ENCODE measurements at places on chromosomes 7 and 10.

GRCh38 chr10:4399556-4399955 lies 426.5 kb upstream of the AKR1E2 start:
- DNase-seq: no peak

DNA sequence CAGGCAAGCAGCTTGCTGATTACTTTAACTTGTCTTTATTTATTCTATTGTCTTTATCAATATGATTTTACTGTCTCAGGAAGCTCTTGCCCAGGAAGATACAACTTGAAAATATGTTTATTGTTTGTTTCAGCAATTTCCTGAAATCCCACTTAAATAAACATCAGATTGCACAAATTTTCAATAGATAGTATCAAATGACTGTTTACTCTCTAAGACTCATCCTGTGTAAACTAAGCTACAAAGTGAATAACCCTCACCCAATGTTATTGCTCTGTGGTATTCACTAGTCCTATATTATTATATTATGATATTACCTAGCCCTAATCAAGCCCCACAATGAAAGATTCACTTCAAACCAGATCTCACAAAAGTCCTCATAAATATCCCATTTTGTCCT lies 130.4 kb upstream of the HPS1 start:
- no peak for DNase-seq

- no peak for DNase-seq
These were observed 272.5 kb downstream of the NEBL start for GRCh38 chr10:20624642-20625041.

DNA sequence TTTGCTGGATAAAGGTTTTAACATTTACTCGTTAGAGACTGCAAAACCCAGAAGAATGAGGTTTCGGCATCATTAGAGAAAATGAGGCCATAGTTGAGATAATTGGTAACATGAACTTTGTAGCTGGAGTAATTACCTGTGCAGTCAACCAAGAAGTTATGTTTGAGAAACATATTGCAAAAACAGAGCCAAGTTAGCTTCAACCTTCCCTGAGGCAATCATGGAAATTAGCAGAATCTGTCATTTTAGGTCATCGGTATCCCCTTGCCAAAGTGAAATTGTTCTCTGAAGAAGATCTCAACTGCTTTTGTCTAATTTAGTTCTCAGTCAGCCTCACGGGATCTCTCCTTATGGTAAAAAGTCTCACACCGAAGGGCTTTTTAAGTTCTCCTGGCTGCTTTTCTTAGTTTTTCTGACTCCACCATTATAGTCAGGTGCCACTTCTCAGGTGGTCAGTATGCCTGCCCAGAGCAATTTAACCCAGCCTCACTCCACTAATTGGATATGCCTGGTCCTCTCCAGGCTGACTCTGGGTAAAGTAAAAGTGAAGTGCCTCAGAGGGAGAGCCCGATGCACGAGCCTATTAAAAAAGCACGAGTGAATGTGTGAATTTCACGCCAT lies 52.5 kb downstream of the NRCAM start:
- DNase-seq: no peak

DNA sequence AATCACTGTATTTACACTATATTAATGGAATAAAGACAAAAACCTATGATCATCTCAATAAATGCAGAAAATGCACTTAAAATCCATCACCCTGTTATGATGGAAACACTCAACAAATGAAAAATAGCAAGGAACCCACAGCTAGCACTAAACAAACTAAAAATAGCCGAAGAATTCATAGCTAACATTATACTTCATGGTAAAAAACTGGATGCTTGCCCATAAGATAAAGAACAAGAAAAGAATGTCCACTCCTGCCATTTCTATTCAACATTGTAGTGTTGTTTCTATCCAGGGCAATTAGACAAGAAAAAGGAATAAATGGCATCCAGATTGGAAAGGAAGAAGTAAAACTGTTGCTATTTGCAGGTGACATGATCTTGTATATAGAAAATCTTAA lies 142.1 kb downstream of the STK31 start:
- DNase-seq: no peak

- no peak for DNase-seq
These were observed 167.3 kb upstream of the SHH start for GRCh38 chr7:155979566-155979965.

DNA sequence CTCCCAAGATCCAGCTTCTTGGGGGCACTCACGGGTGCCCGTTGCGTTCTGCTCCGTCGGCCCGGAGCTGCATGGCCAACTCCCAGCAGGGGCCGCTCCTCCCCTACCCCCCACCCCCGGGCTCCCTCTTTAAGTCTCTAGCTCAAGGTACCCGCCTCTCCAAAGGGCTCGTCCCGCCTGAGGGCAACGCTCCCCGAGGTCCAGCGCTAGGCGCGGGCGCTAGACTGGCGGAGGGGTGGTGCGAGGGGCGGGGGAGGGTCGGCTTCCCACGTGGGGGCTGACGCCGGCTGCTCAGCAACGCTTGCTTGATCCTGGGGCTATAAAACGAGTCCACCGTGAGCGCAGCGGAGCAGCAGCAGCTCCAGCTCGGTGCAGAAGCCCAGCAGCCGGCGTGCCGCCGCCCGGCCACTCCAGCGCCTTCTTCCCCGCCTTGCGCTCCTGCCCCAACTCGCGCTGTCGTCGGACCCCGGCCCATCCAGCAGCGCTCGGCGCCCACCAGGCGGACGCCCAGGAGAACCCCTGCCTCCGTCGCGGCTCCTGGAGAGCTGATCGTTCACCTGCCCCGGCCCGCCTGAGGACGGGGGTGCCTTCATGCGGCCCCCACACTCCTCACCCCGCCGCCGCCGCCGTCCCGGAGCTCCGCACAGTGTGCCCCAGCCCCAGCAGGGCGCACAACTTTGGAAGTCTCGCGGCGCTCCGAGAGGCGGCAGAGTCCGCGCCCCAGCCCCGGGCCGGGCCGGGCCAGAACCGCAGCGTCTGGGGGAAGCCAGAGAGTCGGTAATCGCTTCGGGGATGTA lies at the start of gene ADRA2A:
Gene ADRA2A (plus strand): TSS at position 348 of the 797 bp plus-strand sequence. CDS start 968 bp downstream, outside the sequence.
- DNase-seq: peak; percentile 33

DNA sequence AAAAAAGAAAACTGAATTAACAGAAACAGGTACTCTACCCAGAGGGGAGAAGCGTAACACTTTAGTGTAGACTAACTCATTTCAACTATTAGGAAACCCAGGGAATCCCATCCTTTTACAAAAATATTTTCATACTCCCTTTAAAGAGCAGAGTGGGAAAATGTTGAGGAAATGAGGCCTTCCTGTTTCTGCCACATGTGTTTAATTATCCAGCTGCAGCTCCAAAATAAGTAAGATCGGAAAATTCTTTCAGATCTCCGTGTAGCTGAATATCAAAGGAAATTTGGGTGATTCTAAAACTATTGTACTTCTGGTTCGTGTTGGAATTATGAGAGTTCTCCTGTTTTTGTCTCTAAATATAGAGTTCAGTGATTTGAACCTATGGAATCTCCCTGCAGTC lies 58.0 kb upstream of the CAV2 start:
- no peak for DNase-seq

DNA sequence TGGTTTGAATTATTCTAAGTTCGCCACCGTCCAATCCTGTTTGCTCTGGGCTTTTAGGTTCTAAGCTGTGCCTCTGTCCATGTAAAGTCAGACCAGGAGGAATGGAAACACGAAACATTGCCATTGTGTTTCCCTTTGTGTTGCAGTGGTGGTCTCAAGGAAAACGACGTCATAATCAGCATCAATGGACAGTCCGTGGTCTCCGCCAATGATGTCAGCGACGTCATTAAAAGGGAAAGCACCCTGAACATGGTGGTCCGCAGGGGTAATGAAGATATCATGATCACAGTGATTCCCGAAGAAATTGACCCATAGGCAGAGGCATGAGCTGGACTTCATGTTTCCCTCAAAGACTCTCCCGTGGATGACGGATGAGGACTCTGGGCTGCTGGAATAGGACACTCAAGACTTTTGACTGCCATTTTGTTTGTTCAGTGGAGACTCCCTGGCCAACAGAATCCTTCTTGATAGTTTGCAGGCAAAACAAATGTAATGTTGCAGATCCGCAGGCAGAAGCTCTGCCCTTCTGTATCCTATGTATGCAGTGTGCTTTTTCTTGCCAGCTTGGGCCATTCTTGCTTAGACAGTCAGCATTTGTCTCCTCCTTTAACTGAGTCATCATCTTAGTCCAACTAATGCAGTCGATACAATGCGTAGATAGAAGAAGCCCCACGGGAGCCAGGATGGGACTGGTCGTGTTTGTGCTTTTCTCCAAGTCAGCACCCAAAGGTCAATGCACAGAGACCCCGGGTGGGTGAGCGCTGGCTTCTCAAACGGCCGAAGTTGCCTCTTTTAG lies 46.3 kb upstream of the DMBT1 start:
- no peak for DNase-seq

- no peak for DNase-seq
These were observed 123.1 kb upstream of the MACROH2A2 start for GRCh38 chr10:69929575-69929974.

GRCh38 chr7:21967598-21968003 lies 21.9 kb upstream of the CDCA7L start:
- DNase-seq: peak; percentile 8

GRCh38 chr10:102492344-102492939 lies 10.1 kb downstream of the ACTR1A start:
- DNase-seq: no peak

- no peak for DNase-seq
These were observed 354.6 kb downstream of the PHF14 start for GRCh38 chr7:11328309-11328708.

GRCh38 chr7:31734456-31734855 lies 47.4 kb downstream of the PPP1R17 start:
- DNase-seq: no peak

GRCh38 chr7:48148311-48148710 lies 22.9 kb upstream of the ABCA13 start:
- DNase-seq: no peak

GRCh38 chr10:103781329-103782061 lies 73.9 kb downstream of the SH3PXD2A start:
- DNase-seq: no peak

- no peak for DNase-seq
These were observed 66.1 kb downstream of the PRPF18 start for GRCh38 chr10:13652860-13653259.

DNA sequence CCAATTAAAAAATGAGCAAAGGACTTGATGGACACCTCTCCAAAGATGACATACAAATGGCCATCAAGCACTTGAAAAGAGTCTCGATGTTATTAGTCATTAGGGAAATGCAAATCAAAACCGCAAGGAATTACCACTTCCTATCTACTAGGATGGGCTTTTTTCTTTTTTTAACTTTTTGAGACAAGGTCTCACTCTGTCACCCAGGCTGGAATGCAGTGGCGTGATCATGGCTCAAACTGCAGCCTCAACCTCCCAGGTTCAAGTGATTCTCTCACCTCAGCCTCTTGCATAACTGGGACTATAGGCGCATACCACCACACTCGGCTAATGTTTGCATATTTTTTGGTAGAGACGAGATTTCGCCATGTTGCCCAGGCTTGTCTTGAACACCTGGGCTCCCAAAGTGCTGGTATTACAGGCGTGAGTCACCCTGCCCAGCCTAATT lies 13.6 kb downstream of the NKX1-2 start:
- no peak for DNase-seq

GRCh38 chr7:45001138-45001694 lies 1.2 kb downstream of the CCM2 start:
- DNase-seq: peak; percentile 71

GRCh38 chr7:110943701-110944345 lies 147.1 kb upstream of the LRRN3 start:
- no peak for DNase-seq

GRCh38 chr7:146956321-146956720 lies 839.7 kb downstream of the CNTNAP2 start:
- DNase-seq: no peak

DNA sequence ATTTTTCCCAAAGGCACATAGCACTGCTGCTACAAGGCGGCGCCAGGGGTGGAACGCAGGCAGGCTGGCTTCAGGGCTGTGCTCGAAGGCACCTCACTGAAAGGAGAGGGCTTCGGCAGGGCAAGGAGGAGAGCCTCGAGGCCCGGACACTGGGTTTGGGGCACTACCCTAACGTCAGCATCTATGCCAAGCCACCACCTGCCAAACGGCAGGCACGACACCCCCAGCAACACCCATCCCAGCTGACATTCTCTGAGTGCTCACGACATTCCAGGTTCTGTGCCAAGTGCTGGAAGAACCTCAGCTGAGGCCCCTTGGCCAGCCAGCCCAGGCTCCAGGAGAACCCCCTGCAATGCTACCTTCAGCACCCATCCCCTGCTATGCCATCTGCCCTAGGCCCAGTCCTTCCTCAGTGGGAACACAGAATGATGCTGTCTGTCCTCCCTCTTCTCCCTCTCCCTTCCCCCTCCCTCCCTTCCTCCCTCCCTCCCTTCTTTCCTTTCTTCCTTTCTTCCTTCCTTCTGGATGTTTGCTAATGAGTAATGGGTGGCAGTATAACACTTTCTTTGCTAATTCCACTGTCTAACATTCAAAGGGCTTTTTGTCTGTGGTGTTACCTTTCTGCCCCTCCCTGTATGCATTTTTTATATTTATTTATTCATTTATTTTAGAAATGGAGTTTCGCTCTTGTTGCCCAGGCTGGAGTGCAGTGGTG lies 24.3 kb downstream of the ZCCHC24 start:
- no peak for DNase-seq

DNA sequence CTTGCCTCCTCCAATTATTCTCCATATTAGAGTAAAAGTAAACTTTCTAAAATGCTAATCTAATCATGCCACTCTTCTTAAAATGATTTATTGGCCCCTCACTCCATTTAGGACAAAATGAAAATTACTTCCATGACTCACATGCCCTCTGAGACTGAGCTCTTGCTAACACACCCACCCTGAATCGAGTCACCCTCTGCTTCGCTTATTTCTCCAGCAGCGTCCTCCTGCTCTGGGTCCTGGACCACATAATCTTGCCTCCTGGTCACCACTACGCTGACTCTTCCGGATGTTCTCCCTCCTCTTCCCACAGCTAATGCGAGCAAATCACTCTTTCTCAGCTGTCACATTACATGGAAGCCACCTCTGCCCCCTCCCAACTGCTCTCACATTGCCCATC lies 384.0 kb upstream of the FZD8 start:
- DNase-seq: no peak

DNA sequence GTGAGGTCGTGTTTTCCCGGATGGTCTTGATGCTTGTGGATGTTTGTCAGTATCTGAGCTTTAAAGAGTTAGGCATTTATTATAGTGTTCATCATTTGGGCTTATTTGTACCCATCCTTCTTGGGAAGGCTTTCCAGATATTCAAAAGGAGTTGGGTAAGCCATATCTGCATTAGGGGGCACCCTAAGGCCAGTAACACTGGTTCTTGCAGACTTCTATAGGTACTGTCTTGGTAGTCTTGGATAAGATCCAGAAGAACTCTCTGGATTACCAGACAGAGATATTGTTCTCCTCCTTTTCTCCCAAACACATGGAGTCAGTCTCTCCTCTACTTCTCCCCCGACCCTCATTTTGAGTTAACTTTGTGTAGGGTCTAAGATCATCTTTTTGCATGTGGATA lies 92.8 kb downstream of the SDK1 start:
- DNase-seq: no peak

- no peak for DNase-seq
These were observed 29.9 kb downstream of the KAZALD1 start for GRCh38 chr10:101091546-101092290.

- no peak for DNase-seq
These were observed 82.5 kb downstream of the OAT start for GRCh38 chr10:124336186-124336585.

- no peak for DNase-seq
These were observed 1.2 kb upstream of the HOXA2 start for GRCh38 chr7:27103489-27104226.

GRCh38 chr7:29556405-29557195 lies 7.0 kb upstream of the PRR15 start:
- no peak for DNase-seq

- DNase-seq: no peak
These were observed 145.6 kb upstream of the NFE2L3 start for GRCh38 chr7:26006426-26006825.

Measured in activated naive CD8-positive, alpha-beta T cell treated with anti-CD3 and anti-CD28 coated beads for 36 hours (primary cell).